Colonic mucosa (tissue), 4 donors: ENCODE measurements at places on chromosomes 16 and 17. TPM values are rescaled to one million over a fixed set of nuclear protein-coding genes. Genes with fewer than 3 reads are reported as not detected.

The GOSR2 gene
- 36.5 TPM for total RNA-seq

The GAS7 gene
- 17.0 TPM for total RNA-seq

GRCh38 chr16:13519871-13520270 is 400.1 kb upstream of the ERCC4 start:
- no peak overlapping the region for H3K27ac ChIP-seq
- no peak overlapping the region for H3K4me3 ChIP-seq

- H3K4me3 ChIP-seq: no peak overlapping the region
- H3K4me1 ChIP-seq: no peaks in the 10 kb centered on the region
- H3K27ac ChIP-seq: no peak overlapping the region
- DNase-seq: no peak
- no peaks in the 10 kb centered on the region for H3K36me3 ChIP-seq
These were observed 5.3 kb downstream of the TMEM97 start for GRCh38 chr17:28324267-28324745.

DNA sequence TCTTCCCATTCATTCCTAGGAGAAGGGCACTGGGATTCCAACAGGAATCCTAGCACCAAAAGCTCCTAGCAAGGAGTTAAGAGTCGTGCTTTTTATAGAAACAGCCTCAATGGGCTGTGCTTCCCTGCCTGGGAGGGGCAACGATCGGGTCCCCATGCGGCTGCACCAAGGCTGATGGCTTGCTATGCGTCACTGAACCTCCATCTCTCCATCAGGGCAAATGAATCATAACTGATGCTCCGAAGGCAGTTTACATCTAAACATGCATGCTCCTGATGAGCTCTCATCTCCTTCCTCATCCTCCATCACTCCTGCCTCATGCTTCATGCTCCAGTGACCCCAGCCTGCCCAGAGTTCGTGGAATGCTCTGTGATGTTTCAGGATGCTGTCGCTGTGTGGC is 270.5 kb downstream of the FOXL1 start:
- H3K36me3 ChIP-seq: no peaks in the 10 kb centered on the region
- H3K4me1 ChIP-seq: no peaks in the 10 kb centered on the region
- no peak overlapping the region for H3K4me3 ChIP-seq
- no peaks in the 10 kb centered on the region for H3K27me3 ChIP-seq

GRCh38 chr17:69525920-69526841 is 111.7 kb downstream of the MAP2K6 start:
- peak; percentile 45 for DNase-seq
- H3K4me1 ChIP-seq: no peaks in the 10 kb centered on the region
- no peak overlapping the region for H3K4me3 ChIP-seq
- no peaks in the 10 kb centered on the region for H3K27me3 ChIP-seq
- peaks cover 4% of the 10 kb centered on the region for H3K36me3 ChIP-seq
